ENCODE measurements at places on chromosomes 11 and 22. TPM values are rescaled to one million over a fixed set of nuclear protein-coding genes. Genes with fewer than 3 reads are reported as not detected.

The NPTXR gene
- 9.6 TPM for total RNA-seq

The CADM1 gene
- 57.9 TPM for total RNA-seq

The APOA5 gene
- not detected for total RNA-seq

The HBG2 gene
- 0.38 TPM for total RNA-seq

The GRM5 gene
- total RNA-seq = 0.35 TPM

The ANGPTL5 gene
- not detected for total RNA-seq

The C11orf65 gene
- total RNA-seq = 1.6 TPM

The SCN3B gene
- total RNA-seq = 0.22 TPM

The EFCAB6 gene
- 2.6 TPM for total RNA-seq

The SLC22A6 gene
- not detected for total RNA-seq

The GPHA2 gene
- total RNA-seq = not detected

The YPEL4 gene
- 1.1 TPM for total RNA-seq

The SHANK2 gene
- total RNA-seq = 2.1 TPM

The IFITM5 gene
- not detected for total RNA-seq

The SCGB1C1 gene
- total RNA-seq = not detected

The SCN4B gene
- 1.9 TPM for total RNA-seq

The OR52E6 gene
- total RNA-seq = not detected

The OR56A4 gene
- 0.11 TPM for total RNA-seq

The KRTAP5-5 gene
- not detected for total RNA-seq

The MMP12 gene
- total RNA-seq = not detected

The SMC1B gene
- total RNA-seq = not detected

The GDPD4 gene
- not detected for total RNA-seq

The ISX gene
- total RNA-seq = 2.6 TPM

The ZNRF3 gene
- total RNA-seq = 35.9 TPM

The CCDC81 gene
- 2.8 TPM for total RNA-seq

The NCAPD3 gene
- 30.9 TPM for total RNA-seq

The PKDREJ gene
- not detected for total RNA-seq
